ENCODE measurements at places on chromosomes 3 and 15.

GRCh38 chr3:45011756-45012508 is 14.2 kb upstream of the CLEC3B start:
- no peak for DNase-seq

- DNase-seq = no peak
Measured at GRCh38 chr15:79643393-79643792, 211.3 kb downstream of the MINAR1 start.

- DNase-seq = no peak
Measured at GRCh38 chr3:85567071-85567676, 608.4 kb downstream of the CADM2 start.

GRCh38 chr3:172227340-172228035 is 188.1 kb downstream of the FNDC3B start:
- DNase-seq = no peak

DNA sequence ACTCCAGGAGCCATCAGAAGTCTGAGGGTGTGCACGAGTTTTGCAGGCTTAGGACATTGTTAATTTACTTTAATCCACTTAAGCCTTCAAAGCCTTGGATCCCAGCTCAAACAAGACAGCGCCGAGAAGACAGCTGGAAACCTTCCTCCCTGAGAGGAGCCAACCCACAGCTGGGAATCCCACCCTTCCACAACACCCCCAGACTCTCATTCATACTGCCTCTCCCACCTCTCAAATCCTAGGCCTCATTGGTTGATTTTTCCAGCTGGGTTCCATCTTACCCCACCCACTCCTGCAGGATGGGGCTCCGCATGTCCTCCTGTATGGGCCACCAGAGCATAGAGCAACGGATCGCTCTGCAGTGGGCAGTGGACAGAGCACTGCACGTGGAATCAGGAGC is 80.4 kb downstream of the SEMA5B start:
- no peak for DNase-seq

DNA sequence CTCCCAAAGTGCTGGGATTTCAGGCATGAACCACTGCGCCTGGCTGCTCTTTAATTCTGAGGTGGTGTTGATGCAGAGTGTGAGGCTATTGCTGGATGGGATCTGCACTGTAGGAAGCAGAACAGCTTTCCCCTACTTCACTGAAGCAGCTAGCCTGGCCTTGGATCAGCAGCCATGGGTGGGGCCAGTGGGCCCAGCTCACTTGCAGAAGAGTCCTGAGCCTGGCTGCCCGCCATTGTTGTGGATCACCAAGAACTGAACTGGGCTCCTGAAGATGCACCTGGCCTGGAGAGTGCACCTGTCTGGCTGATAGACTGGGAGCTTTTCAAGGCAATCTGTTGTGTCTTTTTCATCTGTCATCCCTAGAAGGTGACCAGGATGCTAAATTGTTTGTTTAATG is 11.9 kb downstream of the TLNRD1 start:
- DNase-seq = no peak

GRCh38 chr15:45573961-45574629 is 13.1 kb upstream of the BLOC1S6 start:
- no peak for DNase-seq

DNA sequence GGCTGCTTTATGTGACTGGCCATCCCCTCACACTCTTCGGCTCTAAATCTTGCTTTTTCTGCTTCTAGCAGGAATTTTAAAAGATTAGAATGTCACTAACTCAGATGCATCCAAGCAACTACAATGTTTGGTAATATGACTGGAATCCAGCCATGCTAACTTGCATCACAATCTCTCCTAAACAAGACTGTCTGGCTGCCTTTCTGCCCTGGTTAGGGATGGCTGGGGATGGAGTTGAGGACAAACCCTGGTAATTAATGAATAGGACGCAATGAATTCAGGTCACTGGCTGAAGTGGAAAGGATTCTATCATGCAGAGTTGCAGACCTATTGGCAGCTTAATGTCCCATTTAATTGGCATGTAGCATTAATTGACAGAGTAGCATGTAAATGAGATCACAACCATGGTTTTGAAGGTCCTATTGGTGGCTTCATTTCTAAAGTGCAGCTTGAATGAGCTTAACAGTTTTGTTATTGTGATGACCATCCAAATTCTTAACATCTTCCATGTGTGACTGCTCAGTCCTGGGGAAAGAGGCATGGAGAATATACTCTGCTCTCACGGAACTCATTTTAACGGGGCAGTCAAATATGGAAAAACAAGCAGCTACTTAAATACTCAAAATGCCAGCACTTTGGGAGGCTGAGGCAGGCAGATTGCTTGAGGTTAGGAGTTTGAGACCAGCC is 21.7 kb downstream of the NMNAT3 start:
- DNase-seq = no peak

GRCh38 chr3:193585530-193585929 is 7.5 kb upstream of the OPA1 start:
- DNase-seq = no peak

- DNase-seq = no peak
Measured at GRCh38 chr15:31867536-31868442, 162.5 kb upstream of the CHRNA7 start.

DNA sequence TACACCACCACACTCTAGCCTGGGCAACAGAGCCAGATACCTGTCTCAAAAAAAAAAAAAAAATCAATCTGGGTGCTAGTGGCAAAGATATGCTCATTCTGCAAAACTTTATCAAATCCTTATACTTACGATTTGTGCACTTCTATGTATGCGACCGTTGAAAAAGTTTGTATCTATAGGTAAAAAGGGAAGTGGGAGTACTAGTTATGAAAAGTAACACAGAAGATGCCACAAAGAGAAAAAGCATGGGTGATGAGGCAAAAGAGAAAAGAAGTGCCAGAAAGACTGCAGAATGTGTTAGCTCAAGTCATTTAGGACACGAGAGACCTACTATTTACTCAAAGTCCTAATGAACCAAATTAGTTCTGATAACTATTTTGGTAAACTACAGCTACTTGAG is 407.8 kb downstream of the SHQ1 start:
- no peak for DNase-seq

DNA sequence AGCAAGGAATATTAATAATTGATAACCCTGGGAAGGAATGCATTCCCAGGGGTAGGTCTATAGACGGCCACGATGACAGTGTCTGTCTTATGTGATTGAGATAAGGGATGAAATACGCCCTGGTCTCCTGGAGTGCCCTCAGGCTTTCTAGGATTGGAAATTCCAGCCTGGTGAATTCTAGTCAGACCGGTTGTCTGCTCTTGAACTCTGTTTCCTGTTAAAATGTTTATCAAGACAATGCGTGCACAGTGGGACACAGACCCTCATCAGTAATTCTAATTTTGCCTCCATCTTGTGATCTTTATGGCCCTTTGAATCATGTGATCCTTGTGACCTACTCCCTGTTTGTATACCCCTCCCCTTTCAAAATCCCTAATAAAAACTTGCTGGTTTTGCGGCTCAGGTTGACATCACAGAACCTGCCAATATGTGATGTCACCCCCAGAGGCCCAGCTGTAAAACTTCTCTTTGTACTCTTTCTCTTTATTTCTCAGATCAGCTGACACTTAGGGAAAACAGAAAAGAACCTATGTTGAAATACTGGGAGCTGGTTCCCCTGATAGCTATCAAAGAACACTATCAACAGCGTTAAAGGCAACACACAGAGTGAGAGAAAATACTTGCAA is 183.3 kb downstream of the PDE8A start:
- no peak for DNase-seq

GRCh38 chr3:189361103-189361835 is 189.5 kb downstream of the TPRG1 start:
- DNase-seq = no peak

- DNase-seq = no peak
Measured at GRCh38 chr15:88209111-88209510, 47.4 kb downstream of the NTRK3 start.

DNA sequence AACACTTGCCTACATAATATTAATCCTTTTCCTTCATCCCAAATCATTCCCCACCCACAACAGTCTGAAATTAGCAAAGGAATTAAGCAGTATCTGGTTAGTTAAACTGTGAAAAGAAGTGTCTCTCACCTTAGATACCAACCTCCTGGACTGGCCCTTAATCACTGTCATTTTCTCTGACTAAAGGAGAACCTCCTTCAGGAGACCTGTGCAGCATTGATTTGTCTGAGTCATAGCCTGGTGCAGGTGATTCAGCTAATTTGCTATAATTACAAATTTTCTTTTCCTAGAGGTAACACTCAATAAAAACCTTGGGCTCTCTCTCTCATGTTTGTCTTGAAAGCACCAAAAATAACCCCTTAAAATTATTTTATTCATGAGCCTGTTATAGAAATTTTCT is 279.8 kb upstream of the SEMA6D start:
- DNase-seq = no peak

- DNase-seq = no peak
Measured at GRCh38 chr3:102715030-102715697, 280.3 kb downstream of the ZPLD1 start.

GRCh38 chr3:58285334-58285733 is 20.7 kb upstream of the RPP14 start:
- DNase-seq = no peak

Measured in activated CD8-positive, alpha-beta memory T cell treated with anti-CD3 and anti-CD28 coated beads for 4 hours (primary cell).